Fibroblast of villous mesenchyme (primary cell): ENCODE measurements at places on chromosomes 5 and 9. TPM values are rescaled to one million over a fixed set of nuclear protein-coding genes. Genes with fewer than 3 reads are reported as not detected.

The IL4 gene
- total RNA-seq: not detected in 2 replicates

DNA sequence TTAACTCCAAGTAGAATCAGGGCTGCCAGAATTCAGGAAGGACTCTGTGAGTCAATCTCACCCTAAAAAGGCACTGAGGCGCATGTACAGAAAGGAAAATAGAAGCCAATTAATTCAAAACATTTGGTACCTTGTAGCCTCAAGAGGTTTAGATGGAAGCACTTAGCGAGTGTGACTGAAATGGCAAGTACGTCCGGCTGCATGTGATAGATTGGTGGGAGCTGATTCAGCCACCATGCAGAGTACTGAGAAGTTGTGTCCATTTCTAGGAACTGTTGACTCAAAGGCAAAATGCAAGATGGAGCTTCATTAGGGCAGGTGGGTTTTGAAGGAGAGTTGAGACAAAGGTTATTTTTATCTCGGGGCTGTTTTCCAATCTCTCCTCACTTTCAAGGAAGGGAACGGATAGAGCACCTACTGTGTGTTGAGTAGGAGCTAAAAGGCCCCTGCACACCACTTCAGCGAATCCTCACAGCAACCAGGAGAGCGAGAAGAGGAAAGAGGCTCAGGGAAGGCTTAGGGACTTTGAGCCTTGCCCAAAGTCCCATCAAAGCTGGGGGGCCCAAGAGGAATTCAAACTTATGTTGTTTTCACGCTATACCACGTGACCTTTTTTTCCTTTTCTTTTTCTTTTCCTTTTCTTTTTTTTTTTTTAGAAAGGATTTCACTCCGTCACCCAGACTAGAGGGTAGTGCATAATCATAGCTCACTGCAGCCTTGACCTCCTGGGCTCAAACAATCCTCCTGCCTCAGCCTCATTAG, 34.6 kb upstream of the CPEB4 start:
- DNase-seq: no peak

- no peak for DNase-seq
These were observed 95.9 kb upstream of the FBN2 start for GRCh38 chr5:128633901-128634300.

The SLC6A18 gene
- total RNA-seq: not detected in 2 replicates

DNA sequence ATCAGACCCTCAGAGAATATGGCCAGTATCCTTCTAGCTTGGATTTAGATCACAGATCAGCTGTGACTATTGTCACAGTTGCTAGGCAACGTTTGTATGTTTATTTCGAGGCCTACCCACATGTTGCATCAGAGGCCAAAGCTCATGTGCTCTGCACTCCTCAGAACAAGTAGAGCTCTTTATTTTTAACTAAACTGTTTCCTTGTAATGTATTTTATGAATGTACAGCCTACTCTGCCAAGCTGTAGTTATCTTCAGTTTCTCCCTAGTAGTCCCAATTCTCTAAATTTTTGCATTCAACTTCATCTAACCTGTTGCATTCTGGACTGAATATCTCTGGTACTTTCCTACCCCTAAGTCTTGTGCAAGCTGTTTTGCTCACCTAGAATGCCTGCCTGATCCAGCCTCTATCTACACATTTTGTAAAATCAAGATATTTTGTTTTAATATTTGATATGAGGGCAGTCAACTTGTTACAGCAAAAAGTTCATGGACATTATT, 52.8 kb downstream of the CAST start:
- peak; percentile 94 for DNase-seq

The ELOVL7 gene
- total RNA-seq: under 0.01 TPM in 1 of 2 replicates, not detected in the other

The AQP7 gene
- total RNA-seq: not detected in 2 replicates

The CCDC192 gene
- not detected in 2 replicates for total RNA-seq

DNA sequence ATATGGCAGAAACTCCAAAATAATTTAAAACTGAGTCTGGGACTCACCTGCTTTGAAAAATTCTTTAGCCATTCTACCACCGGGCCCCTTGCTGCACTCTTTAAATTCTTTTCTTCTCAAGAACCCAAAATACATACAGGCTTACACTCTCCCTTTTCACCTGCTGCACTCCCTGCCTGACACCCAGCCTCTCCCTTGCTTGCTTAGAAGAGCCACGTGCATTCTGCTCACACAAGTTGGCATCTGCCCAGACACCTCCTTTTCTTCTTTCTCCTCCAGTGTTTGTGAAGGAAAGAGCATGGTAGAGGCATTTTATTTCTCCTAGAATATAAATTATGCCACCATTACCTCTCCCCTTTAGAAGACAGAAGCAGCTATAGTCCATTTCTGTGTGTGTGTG, 39.0 kb upstream of the AOPEP start:
- DNase-seq: no peak

- DNase-seq: no peak
These were observed 405.5 kb downstream of the PDE4D start for GRCh38 chr5:59487772-59488729.

GRCh38 chr9:114172981-114173833, 17.9 kb downstream of the COL27A1 start:
- peak; percentile 79 for DNase-seq

- DNase-seq: peak; percentile 81
These were observed 10.4 kb downstream of the AMACR start for GRCh38 chr5:33997331-33997983.

The CD72 gene
- total RNA-seq: 0.86 and 1.3 TPM in 2 replicates

The CARD9 gene
- total RNA-seq: 14.7 and 20.0 TPM in 2 replicates

The TCF7 gene
- total RNA-seq: under 0.01 and 0.97 TPM in 2 replicates

DNA sequence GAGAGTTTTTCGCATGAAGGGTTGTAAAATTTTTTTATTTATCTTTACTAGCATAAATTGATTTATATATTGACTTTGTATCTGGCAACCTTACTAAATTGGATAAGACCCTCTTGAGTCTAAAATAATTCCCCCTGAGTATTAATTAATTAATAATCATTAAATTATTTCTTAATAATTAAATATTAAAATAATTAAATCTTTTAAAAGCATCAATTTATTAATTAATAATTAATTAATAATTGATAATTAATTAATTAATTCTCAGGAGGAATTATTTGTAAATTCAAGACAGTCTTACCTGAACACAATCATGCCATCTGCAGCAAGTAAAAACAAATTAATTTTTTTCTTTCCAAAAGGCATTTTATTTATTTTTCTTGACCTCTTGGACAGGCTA, 370.4 kb upstream of the PTPRD start:
- DNase-seq: no peak

The CCL21 gene
- total RNA-seq: not detected in 2 replicates

The SPARC gene
- total RNA-seq: 1,969 and 2,230 TPM in 2 replicates

DNA sequence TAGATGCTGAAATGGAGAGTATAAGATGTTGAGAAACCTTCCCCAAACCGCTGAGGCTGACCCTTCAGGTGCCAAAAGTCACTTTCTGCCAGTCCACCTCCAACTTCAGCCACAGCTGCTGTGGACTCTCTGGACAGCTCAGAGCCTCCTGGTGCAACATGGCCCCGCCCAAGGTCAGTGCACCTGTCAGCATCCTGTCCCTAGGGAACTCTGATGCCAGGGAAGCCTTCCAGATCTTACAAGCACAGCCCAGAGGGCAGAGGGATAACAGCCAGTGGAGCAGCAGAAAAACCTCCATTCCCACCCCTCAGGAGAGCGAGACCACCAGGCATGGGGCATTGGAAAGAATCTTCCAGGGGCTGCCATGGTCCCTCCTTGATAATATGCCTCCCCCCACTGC, 10.5 kb upstream of the PTGES2 start:
- DNase-seq: no peak

The TSSK1B gene
- total RNA-seq: 0.43 and 0.64 TPM in 2 replicates

DNA sequence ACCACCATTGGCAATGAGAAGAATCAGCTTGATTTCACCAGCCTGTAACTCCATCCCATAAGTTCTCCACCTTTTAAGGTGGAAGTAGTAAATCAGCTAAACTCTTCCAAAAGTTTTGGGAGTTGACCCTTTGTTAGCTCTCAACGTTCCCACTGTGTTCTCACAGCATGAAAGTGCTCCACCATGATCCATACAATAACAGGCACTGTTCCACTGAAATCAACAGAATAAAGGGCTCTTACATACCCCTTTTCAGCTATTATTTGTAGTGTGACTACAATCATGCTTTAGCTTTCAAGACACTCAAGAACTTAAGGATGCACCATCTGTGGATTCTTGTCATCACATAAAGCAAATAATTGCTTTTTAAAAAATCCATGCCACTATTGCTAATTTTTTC, 81.6 kb downstream of the PPP2R2B start:
- DNase-seq: no peak
